Activated T-helper 9 cell treated with anti-CD3 and anti-CD28 coated beads, Interleukin-2, amount 50 U/mL, for 16 hours (primary cell): ENCODE measurements at places on chromosomes 16 and 17.

DNA sequence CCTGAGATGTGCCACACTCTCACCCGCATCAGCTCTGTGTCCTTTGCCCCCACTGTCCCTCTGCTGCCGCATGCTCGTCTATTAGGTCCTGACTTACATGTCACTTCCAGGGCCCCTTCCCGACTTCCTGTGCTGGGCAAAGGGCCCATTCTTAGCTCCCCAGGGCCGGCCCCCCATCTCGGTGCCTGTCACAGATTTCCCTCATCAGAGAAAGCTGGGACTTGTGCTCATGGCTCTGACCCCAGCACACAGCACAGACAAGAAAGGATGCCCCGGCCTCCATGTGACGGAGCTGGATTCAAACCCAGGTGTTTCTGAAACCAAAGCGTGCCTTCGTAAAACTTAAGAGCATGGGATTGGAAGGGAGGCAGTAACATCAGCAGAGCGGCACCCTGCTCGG lies 5.9 kb upstream of the MAPK7 start:
- no peak for DNase-seq

DNA sequence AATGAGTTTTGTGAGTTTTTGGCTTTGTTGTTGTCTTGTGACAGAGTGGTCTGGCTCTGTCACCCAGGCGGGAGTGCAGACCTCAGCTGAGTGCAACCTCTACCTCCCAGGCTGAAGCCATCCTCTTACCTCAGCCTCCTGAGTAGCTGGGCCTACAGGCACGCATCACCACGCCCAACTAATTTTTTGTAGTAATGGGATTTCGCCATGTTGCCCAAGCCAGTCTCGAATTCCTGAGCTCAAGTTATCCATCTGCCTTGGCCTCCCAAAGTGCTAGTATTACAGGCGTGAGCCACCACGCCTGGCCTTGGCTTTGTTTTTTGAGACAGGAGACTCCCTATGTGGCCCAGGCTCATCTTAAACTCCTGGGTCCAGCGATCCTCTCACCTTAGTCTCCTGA lies 15.1 kb downstream of the CRK start:
- DNase-seq = no peak

- DNase-seq = no peak
These were observed 25.0 kb downstream of the HOXB1 start for GRCh38 chr17:48505788-48506187.

DNA sequence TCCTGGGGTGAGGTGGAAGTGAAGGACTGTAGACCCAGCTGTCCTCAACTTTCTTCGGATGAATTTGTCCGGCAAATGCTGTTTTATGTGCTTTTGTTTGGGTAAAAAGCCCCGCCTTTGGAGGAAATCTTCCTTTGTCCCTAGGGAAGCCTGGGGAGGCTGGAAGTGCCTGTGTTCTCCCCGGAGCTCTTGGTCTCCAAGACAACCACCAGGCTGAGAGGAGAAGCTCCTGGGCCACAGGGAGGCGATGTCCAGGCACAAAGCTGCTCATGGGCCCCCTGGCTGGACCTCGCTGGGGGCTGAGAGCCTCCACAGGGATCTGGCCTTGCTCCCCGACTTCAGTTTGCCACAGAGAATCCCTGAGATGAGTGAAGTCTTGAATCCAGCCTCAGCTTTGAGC lies 293.1 kb upstream of the N4BP1 start:
- DNase-seq = no peak
